ENCODE measurements at places on chromosomes 2 and 18. TPM values are rescaled to one million over a fixed set of nuclear protein-coding genes. Genes with fewer than 3 reads are reported as not detected.

GRCh38 chr2:47321006-47321405, 82.0 kb upstream of the MSH2 start:
- DNase-seq: no peak

DNA sequence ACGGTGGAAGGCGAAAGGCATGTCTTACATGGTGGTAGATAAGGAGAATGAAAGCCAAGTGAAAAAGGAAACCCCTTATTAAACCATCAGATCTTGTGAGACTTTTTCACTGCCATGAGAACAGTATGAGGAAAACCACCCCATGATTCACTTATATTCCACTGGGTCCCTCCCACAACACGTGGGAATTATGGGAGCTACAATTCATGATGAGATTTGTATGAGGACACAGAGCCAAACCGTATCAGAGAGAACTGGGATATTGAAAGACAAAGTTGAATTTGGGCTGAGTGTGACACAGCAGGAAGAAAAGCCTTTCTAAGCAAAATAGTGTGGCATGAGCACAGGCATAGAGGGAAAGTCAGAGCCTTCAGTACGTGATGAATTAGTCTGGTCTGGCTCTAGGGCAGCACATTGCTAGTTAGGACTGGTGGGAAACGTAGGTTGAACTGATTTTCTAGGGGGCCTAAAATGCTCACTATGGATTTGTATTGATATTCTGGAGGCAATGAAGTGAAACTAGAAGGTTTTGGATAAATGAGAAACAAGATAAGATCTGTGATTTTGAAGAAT, 84.8 kb upstream of the RND3 start:
- no peak for DNase-seq

The ATG16L1 gene
- 36.0 TPM for total RNA-seq

DNA sequence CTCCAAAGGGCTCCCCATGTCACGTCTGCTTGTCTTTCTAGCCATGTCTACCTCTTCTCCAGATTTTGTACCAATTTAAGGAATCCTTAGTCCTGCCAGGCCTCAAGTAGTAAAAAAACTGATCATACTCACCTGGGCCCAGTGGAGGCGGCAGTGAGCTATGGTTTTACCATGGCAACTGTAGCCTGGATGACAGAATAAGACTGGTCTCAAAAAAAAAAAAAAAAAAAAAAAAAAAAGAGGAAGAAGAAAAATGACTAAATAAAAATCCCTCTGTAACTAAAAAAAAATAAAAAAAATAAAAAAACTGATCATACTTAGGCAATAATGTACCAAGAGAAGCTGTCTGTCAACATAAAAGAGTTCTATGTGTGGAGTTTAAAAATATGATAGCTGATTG, 221.6 kb downstream of the NR4A2 start:
- peak; percentile 65 for DNase-seq

The HSBP1L1 gene
- total RNA-seq: 33.8 TPM

DNA sequence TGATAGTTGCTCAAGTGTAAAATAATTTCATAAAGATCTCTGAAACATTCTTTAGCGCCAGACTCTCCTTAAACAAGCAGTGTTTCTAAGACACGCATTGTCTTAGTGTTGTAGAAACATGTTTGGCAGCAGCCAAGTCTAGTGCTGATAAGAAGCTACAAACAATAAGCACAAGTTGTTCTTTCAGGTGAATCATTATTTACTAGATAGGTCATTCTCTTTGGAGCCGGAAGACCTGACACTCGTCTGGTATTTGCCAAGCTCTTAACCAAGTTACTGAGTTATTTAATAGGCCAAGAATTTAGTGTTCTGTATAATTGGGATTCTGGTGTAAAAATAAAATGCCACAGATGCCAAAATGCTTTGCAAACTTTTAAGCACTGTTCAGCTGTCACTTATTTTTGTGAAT, 852.1 kb downstream of the CPS1 start:
- DNase-seq: no peak

The VAMP8 gene
- 312 TPM for total RNA-seq

The DPP10 gene
- 6.3 TPM for total RNA-seq

The LYG2 gene
- total RNA-seq: not detected

The GALNT13 gene
- 1.0 TPM for total RNA-seq

GRCh38 chr18:52670896-52671295, 330.9 kb downstream of the DCC start:
- peak; percentile 8 for DNase-seq

DNA sequence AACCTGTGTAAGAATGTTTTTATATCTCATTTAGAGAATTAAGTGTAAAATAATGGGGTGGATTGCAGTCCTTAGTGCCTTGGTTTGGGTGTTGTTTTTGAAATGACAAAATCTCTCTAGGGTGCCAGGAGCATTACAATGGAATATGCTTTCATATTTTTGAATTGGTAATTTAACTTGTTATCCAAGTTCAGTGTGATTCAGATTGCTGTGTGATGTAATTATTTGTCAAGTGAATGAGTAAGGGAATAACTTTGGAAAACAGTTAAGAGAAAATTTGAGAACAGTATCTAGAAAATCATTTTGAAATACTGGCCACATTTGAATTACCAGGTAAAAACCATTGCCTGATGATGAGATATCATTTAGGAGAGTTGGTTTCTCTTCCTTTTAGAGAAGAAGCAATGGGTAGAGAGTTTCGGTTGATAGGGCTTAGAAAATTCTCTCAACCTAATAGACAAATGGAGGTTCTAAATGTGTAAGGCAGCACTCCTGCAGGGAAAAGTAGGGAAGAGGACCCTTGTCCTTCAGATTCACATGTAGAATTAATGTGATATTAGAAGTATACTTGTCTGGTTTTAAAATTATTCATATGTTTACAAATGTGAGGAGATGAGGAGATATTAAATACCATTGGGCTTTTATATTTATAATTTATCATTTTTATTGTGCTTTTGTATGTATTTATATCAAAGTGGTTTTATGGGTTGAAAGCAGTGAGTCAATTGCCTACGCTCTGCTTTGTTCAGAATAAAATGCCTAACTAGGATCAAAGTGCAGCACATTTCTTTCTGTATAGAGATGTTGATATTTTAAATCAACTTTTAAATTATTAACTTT, 124.8 kb downstream of the PHLPP1 start:
- DNase-seq: no peak

GRCh38 chr2:180505203-180505602, 475.2 kb upstream of the UBE2E3 start:
- DNase-seq: no peak

The VWA3B gene
- 2.7 TPM for total RNA-seq

The UBE2E3 gene
- total RNA-seq: 52.8 TPM

The C2orf66 gene
- total RNA-seq: not detected

DNA sequence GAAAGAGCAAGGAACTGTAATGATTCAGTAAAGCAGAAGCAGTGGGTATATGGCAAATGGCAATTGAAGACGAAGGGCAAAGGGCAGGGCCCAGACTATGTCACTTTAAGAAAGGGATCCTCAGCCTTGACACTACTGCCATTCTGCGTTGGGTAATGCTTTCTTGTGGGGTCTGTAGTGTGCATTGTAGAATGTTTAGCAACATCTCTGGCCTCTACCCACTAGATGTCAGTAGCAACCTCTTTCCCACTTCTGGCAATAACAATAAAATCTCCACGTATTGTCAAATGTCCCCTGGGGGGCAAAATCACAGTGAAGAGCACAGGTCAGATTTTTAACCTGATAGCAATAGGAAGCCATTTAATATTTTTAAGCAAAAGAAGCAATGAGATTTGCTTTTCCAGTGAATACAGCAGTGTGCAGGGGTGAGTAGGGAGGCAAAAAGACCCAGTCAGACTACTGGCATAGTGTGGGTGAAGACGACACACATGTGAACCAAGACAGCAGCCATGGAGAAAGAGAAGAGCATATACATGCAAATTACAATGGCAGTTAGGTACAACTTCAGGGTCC, 209.5 kb downstream of the DYM start:
- DNase-seq: no peak

GRCh38 chr18:79579807-79580497, 99.7 kb upstream of the CTDP1 start:
- DNase-seq: peak; percentile 29

The LRRTM1 gene
- total RNA-seq: 0.17 TPM

DNA sequence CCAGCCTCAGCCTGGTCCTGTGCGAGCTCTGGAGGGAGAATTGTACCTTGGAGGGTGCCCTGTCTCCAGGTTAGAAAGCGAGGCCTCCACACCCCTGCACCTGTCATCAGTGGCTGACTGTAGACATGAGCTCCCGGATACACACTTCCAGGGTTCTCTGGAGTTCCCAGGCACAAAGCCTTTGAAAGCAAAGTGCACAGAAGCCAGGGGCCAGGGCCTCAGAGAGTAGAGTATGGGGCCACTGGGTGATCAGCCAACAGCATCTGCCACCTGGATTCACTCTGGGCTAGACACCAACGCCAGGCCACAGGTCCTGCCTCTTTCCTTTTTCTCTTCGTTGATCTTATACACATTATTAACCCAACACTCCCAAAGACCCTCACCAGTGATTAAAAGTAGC, 239.4 kb upstream of the HDAC4 start:
- DNase-seq: no peak

- no peak for DNase-seq
Measured at GRCh38 chr18:50836521-50836957, 16.7 kb upstream of the MRO start.

- no peak for DNase-seq
Measured at GRCh38 chr2:175854129-175854528, 147.9 kb downstream of the LNPK start.

GRCh38 chr2:12617366-12617765, 99.4 kb upstream of the TRIB2 start:
- no peak for DNase-seq

- no peak for DNase-seq
Measured at GRCh38 chr18:62070302-62070701, 116.6 kb downstream of the PIGN start.

DNA sequence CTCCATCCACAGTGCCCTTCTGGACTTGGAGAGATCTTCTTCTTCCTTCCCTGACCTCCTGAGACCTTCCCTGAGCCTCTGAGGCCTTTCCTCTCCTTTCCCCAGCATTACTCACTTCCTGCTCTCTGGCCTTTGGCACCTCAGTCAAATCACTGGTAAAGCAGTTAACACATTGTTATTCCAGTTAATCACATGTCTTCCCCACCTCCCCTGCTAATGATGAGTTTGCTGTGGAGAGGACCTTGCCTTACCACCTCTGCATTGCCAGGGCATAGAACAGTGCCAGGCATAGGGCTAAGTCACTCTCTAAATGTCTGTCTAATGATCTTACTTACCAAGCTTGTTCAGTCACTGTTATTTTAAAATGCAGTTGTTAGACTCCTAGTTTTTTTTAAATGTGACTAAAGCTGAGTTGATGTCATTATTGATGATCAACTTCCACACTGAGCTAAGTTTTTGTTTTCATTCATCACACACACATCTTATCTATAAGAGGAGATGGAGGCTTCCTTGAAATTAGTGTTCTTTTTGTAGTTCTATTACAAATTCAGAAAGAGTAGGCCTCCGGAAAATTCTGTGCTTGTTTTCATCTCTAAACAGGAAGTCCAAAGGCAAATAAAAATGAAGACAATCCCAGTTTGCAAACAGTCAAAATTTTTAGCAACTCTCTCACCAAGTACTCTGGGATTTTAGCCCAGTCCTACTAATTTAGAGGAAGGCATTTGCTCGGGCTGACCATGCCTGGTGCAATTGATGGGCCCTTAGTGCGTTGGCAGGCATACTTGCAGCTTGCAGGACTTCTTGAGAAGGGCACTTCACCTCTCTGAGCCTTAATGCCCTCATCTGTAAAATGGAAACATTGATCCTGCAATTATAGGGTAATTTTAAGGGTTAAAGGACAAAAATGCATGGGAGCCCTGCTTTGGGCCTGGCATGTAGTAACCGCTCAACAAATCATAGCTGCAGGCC, 113.7 kb upstream of the SPRED2 start:
- DNase-seq: no peak

The ARID5A gene
- 17.6 TPM for total RNA-seq

GRCh38 chr18:41396211-41396610, 558.8 kb upstream of the PIK3C3 start:
- DNase-seq: no peak

GRCh38 chr2:45687964-45688363, 36.5 kb downstream of the PRKCE start:
- no peak for DNase-seq

The EPAS1 gene
- total RNA-seq: 126 TPM

- DNase-seq: no peak
Measured at GRCh38 chr2:237615631-237616249, 11.6 kb upstream of the LRRFIP1 start.

- DNase-seq: no peak
Measured at GRCh38 chr2:205748639-205749038, 66.3 kb downstream of the NRP2 start.

The ERBB4 gene
- 0.05 TPM for total RNA-seq

The MEP1B gene
- total RNA-seq: 5.9 TPM

- no peak for DNase-seq
Measured at GRCh38 chr18:13892098-13892497, 23.2 kb downstream of the MC2R start.

DNA sequence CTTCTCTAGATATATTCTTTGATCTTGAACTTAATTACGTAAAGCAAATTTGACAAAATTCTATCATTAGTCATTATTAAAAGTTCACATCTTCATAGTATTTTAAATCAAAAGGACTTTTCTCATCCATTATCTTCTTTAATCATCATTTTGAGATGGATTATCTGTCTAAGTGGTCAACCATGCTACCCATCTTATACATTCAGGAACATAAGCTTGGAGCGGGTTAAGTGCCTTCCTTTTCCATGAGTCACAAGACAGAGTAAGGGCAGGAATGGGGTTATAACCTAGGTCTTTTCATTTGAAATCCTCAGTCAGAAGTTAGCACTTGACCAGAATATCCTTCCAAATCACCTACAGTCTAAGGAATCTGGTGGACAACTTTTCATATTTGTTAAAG, 297.1 kb downstream of the TCF4 start:
- DNase-seq: no peak

- DNase-seq: peak; percentile 49
Measured at GRCh38 chr2:169363560-169364150, 1.3 kb upstream of the LRP2 start.

DNA sequence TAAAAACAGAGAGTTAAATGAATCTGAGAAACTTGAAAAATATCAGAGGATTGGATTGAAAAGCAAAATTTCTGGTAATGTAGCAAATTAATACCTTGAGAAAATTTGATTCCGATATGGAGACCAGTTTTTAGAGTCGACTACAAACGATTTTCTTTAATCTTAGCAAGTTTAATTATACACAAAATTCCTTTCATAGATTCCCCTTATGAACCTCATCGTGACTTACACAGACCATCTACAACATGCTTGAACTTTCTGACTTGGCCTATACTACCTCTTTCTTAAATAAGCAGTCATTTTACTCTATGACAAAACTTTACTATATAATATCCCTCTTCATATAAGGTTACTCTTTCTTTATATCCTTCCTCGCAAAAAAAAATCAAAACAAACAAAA, 769.6 kb upstream of the CRIM1 start:
- no peak for DNase-seq

DNA sequence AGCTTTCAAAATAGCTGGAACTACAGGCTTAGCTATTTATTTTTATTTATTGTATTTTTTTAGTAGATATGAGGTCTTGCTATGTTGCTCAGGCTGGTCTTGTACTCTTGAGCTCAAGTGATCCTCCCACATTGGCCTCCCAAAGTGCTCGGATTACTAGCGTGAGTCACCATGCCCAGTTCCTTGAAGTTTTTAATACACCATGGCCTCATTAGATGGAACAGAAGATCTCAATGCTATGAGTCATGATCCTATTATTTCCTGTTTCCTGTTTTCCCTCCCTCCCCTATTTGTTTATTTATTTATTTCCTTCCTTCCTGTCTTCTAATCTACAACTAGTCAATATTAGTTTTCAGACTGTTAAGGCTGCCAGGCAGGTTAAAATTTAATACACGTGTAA, 309.0 kb downstream of the CMPK2 start:
- DNase-seq: no peak

The ZNF236 gene
- 14.8 TPM for total RNA-seq

- DNase-seq: no peak
Measured at GRCh38 chr2:44134848-44135247, 33.8 kb upstream of the PPM1B start.

All from mucosa of descending colon (tissue), 3 donors.